ENCODE measurements at places on chromosomes 13 and 19.
A peak's percentile ranks its signal among the peaks of the same experiment; 100 is the strongest.

GRCh38 chr13:74661851-74662250, 527.6 kb upstream of the KLF12 start:
- no peak for DNase-seq

DNA sequence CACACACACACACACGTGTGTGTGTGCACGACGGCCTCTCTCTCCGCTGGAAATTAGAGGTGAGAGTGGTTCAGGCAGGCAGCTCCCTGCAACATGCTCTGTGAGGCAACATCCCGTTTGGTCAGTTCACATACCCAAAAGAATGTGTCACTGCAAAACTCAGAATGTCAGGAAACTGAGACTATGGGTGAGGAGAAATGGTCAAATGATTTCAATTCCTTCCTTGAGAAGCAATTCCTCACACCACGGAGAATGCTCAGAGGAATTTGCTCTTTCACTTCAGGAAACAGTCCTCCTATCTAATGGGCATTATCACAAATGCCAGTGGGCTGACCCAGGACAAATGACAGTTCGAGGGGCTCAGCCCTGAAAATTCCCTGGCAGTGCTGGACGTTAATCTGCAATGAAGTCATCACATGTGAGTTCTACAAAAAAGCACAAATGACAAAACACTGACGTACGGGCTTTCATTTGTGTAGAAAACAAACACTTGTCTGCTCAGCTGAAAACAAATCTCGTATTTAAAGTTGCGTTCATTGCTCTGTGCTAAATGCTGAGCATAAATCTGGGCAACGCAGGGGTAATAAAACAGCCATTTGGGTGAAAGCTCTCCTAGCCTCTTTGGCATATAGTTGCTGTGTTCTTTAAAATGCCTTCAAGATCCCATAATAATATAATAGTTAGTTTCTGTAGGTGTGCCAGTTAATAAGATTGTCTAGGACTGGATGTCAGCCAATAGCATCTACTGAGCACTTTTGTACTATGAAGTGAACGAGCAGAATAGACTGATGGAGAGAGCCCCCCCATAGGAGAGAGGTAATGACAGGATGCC, 18.6 kb upstream of the LATS2 start:
- DNase-seq, result peak; percentile 65

DNA sequence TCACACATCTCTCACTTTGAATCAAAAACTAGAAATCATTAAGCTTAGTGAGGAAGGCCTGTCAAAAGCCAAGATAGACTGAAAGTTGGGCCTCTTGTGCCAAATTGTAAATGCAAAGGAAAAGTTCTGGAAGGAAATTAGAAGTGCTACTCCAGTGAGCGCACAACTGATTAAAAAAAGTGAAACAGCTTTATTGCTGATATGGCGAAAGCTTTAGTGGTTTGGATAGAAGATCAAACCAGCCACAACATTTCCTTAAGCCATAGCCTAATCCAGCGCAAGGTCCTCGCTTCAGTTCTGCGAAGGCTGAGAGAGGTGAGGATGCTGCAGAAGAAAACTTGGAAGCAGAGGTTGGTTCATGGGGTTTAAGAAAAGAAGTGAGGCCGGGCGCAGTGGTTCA, 7.6 kb downstream of the PCCA start:
- DNase-seq, result no peak

- DNase-seq, result no peak
These were observed 741 bp downstream of the PLEKHF1 start for GRCh38 chr19:29665826-29666577.

GRCh38 chr13:91659256-91660075, 261.0 kb downstream of the GPC5 start:
- no peak for DNase-seq

Measured in RKO (cell line).